Esophagus squamous epithelium (tissue), 5 donors: ENCODE measurements at places on chromosomes 1 and 21. TPM values are rescaled to one million over a fixed set of nuclear protein-coding genes. Genes with fewer than 3 reads are reported as not detected.

BNIPL gene
- total RNA-seq: 94.8 TPM

TRIM67 gene
- total RNA-seq: not detected

SPRR1B gene
- 889 TPM for total RNA-seq

TCHH gene
- total RNA-seq: 0.19 TPM

KCNH1 gene
- total RNA-seq: 0.83 TPM

AVPR1B gene
- not detected for total RNA-seq

PRRX1 gene
- 2.2 TPM for total RNA-seq

IL6R gene
- total RNA-seq: 8.3 TPM

BEST4 gene
- total RNA-seq: not detected

FCRL5 gene
- total RNA-seq: 0.38 TPM

BEND5 gene
- total RNA-seq: not detected

SPAG17 gene
- 8.8 TPM for total RNA-seq

CSF1 gene
- 13.8 TPM for total RNA-seq

NOS1AP gene
- total RNA-seq: 12.7 TPM

MYCL gene
- 15.4 TPM for total RNA-seq

SPRR4 gene
- total RNA-seq: 6.4 TPM
